T-helper 22 cell (primary cell): ENCODE measurements at places on chromosomes 7 and 10.

DNA sequence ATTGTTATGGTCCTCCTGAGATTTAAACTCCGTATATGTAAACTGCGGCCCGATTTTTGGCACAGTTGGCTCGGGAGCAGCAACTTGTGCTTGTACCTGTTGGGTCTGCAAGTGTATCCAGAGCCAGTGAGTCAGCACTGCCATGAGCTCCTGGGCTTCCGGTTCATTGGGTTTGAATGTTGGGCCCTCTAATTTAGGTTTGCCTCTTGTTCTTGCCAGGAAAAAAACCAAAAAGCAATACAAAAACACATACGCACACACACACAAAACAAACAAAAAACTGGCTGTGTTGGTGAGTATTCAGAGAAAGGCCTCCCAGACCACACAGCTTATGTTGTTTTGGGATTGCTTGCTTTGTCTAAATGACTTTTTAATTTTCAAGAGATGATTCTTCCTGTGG lies 26.3 kb downstream of the SND1 start:
- DNase-seq = no peak

GRCh38 chr7:22219739-22220493 lies 137.0 kb downstream of the RAPGEF5 start:
- no peak for DNase-seq

GRCh38 chr7:107262857-107263256 lies 94.1 kb downstream of the HBP1 start:
- no peak for DNase-seq

DNA sequence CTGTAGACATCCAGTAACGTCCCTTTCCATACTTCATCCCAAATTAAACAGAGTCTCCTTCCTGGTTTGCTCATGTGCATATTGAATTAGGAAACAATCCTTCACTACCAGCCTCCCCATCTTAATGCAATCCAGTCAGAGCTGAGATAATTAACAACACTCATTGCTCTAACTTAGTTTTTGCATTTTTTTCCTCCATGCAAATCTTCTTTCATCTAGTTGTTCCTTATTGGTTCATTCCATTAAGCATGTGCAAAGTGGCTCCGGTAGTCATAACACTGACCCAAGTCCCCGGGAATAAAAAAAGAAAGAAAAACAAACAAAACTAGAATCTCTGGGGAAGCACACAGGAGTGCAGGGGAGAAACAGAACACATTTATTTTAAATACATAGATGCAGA lies 1176.1 kb downstream of the GATA3 start:
- no peak for DNase-seq

- no peak for DNase-seq
Measured at GRCh38 chr10:28331066-28331465, 28.2 kb upstream of the MPP7 start.

DNA sequence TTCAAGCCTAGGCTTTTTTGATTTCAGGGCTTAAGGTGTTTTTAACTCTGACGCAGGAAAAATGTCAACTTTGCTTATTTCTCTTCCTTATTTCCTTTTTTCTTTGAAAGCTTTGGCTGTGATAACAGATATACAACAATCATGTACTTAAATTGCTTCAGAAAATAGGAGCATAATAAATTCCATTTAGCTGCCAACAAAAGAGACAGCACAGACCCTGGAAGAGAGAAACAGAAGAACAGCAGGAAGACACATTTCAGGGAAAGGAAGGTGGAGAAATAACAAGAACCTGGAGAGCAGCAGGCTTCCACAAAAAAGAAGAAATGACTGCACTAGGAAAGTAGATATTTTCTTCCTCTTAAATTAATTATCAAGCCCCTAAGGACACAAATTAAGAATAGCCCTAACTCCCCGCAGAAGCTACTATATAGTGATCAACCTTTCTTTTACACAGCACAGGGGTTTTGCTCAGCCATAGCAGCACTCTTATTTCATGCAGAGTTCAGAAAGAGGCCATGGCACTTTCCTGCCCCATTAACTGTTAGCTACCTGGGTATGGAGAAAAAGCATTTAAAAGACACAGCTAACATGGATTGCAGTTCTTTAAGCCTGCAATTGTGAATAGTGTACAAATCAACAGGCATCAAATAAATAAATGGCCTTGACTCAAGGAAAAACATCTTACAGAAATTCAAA lies 61.5 kb downstream of the IQUB start:
- DNase-seq = no peak

DNA sequence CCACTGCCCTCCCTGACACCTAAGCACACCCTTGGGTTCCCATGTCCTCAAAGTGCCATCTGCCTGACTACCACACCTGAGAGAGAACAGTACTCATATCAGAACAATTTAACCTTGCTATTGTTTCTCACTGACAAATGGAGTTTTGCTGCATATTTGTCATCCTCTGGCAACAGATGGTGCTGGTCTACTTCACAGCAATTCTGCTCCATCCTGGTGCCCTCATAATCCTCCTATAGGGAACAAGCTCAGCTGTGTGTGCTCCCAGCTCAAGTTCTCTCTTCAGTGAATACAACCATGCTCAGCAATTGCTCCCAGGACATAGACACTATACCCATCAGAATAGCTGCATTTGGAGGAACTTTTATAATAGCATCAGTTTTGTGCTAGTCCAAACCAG lies 32.8 kb upstream of the ITGB1 start:
- no peak for DNase-seq

DNA sequence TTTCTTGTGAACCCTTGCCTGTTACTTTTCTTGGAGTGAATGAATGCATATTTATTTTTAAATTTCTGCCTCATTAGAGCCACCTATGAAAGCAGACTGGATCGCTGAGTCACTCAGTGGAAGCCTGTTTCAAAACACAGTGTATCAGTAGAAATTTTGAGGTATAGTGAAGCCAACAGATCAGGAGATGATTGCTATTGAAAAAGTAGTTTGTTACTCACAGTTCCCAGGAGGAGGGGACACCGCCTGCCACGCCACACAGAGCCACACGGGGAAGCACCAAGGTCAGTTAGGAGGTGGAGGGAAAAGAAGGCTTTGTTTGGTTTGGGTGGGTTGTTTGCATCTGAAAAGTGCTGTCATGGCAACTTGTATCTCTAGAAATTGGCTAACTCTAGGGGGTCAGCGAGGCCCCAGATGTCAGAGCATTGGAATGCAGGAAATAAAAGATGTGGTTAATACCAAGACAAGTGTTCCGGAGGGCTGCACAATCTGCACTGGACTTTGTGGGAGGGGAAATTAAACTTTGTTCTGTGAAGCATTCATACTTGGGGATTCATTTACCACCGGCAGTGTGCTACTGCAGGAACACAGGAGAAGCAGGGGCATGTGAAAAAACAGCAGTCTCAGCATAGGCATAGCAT lies 106.4 kb upstream of the SDK1 start:
- DNase-seq = no peak

- no peak for DNase-seq
Measured at GRCh38 chr10:98170249-98171117, 36.0 kb downstream of the R3HCC1L start.

GRCh38 chr10:62829622-62830021 lies 13.5 kb upstream of the EGR2 start:
- DNase-seq = no peak

GRCh38 chr10:33236916-33237315 lies 97.6 kb downstream of the NRP1 start:
- DNase-seq = no peak

GRCh38 chr7:17618652-17618974 lies 320.2 kb downstream of the AHR start:
- DNase-seq = no peak

- DNase-seq = no peak
Measured at GRCh38 chr10:69951658-69952057, 101.0 kb upstream of the MACROH2A2 start.

- no peak for DNase-seq
Measured at GRCh38 chr10:34862892-34863291, 47.8 kb upstream of the PARD3 start.

DNA sequence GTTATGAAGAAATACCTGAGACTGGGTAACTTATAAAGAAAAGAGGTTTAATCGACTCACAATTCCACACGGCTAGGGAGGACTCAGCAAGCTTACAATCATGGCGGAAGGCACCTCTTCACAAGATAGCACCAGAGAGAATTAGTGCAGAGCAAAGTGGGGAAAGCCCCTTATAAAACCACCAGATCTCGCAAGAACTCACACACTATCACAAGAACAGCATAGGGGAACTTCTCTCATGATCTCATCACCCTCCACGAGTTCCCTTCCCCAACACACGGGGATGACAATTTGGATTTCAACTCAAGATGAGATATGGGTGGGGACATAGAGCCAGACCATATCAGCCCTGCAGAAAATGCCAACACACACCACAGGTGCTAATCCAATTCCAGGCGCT lies 218.7 kb downstream of the PARD3 start:
- DNase-seq = no peak

- no peak for DNase-seq
Measured at GRCh38 chr10:48932831-48933664, 6.6 kb downstream of the LRRC18 start.

GRCh38 chr10:30863516-30864210 lies 168.0 kb downstream of the ZNF438 start:
- no peak for DNase-seq

- no peak for DNase-seq
Measured at GRCh38 chr10:3935933-3936359, 150.9 kb upstream of the KLF6 start.

DNA sequence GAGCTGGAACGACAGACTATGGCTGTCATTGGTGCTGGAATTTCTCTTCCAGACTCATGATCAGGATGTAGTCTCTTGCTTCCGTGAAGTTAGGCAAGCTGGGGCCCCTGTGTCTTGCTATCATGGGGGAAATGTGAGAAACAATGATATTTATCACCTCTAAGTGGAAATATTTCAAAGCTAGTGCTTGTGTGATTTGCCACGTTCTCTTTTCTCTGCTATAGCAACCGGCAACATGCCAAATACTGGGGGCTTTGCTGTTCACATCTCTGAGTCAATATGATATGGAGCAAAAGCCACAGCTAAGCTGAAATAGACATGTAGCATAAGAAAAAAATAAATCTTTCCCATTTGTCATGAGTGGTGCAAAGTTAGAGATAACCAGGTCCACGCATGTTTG lies 668.2 kb upstream of the IGFBP3 start:
- DNase-seq = no peak

DNA sequence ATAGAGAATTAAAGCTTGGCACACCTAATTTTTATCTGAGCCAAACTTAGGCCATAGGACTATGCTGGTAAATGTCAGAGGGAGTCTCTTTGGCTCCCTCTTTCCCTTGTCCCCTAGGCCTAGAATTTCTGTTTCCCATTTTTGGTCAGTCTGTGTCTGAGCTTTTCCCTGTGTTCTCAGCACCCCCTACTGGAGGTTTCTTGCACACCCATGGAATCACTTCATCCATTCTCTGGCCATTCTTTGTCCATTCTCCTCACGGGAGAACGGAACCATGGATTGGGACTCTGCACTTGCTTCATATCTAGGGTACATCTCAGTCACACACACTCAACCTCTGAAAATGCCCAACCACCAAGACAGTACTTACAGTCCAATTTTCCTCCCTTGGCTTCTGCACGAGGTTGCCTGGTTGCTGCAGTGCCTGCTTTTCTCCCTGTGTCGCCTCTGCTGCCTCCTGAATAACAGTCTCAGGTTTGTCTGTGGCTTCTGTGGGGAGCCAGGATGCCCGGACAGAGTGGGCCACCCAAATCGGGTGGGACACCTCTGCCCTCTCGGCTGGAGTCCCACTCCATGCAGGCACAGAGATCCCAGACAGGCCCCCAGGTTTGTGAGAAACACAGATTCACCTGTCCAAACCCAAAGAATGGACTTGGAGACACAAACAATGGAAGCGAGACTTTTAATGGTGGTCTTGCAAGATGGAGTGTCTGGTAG lies 35.1 kb upstream of the DNAH11 start:
- DNase-seq = no peak

GRCh38 chr10:78255796-78256638 lies 222.4 kb downstream of the RPS24 start:
- no peak for DNase-seq

- DNase-seq = no peak
Measured at GRCh38 chr10:98446151-98446660, 529 bp downstream of the HPS1 start.

- DNase-seq = no peak
Measured at GRCh38 chr10:16314259-16314658, 122.6 kb upstream of the PTER start.

- DNase-seq = no peak
Measured at GRCh38 chr7:25297278-25297677, 69.0 kb upstream of the NPVF start.

DNA sequence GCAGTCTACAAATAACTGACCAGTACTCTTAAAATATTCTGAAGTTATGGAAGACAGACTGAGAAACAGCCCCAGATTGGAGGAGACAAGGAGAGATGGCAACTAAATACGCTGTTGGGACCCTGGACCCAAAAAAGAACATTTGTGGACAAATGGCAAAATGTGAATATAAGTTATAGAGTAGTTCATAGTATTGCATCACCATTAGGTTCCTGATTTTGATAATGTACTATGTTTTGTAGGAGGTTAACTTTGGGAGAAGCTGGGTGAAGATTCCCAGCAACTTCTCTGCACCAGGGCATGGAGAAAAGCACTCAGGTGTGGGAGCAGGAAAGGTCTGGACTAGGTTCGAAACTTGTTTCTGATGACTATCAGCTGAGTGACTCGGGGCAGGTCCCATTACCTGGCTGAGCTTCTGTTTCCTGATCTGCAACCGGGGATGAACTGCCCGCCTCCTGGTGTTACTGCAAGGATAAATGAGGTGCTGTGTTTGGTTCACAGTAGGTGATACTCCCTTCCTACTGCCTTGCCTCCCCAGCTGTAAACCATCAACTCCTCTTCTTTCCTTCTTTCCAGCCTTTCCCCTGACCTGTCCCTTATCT lies 48.2 kb downstream of the EEPD1 start:
- DNase-seq = no peak

- no peak for DNase-seq
Measured at GRCh38 chr10:99996671-99997648, 12.8 kb downstream of the DNMBP start.

DNA sequence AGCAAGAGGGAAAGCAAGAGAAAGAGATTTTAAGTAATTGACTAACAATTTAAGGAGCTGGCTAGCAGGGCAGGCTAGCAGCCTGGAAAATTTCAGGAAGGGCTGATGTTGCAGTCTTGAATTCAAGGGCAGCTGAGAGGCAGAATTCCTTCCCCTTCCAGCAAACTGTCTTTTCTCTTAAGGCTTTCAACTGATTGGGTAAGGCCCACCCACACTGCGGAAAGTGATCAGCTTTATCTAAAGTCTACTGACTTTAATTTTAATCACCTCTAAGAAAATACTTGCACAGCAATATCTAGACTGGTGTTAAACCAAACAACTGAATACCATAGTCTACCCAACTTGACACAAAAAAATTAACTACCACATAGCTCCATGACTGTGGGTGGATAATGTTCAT lies 303.9 kb downstream of the FZD1 start:
- DNase-seq = no peak

DNA sequence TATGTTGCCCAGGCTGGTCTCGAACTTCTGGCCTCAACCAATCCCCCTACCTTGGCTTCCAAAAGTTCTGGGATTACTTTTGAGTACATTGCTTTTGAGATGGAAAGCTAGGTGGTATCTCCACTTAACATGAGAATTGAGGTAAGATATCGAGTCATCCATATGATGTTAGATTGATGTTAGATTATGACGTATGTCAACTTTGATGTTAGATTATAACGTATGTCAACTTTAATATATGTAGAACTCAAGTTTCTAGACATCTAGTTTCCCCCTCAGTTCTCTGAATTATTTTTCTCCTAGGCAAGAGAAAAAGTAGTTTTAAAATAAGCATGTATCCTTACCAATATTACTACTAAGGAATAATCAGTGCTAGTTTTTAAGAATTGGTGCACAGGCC lies 20.0 kb downstream of the SHOC2 start:
- no peak for DNase-seq

GRCh38 chr10:29701306-29701705 lies 66.5 kb upstream of the SVIL start:
- no peak for DNase-seq
